Lower leg skin (tissue), 4 donors: ENCODE measurements at places on chromosomes 2 and 18. TPM values are rescaled to one million over a fixed set of nuclear protein-coding genes. Genes with fewer than 3 reads are reported as not detected.

DNA sequence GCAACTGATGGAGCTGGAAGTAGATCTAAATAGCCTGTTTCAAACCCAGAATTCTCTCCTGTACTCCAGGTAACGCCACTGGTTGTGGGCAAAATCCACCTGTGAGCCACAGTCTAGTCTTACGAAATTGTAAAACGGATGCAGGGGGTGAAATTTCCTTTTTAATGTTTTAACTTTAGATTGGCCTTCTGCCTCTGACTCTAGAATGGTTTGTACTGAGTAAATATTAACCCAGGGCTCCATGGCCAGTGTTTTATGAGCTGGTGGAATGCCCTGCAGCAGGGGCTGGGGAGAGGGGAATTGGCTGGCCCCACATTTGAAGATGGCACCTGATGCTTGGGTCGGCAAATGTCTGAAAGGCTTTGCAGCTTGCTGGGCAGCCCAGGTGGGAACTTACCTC, 156.6 kb downstream of the MYCN start:
- no peak for DNase-seq

GRCh38 chr2:88656690-88657089, 29.4 kb upstream of the EIF2AK3 start:
- no peak for DNase-seq

- no peak for DNase-seq
These were observed 547 bp downstream of the SLC35F5 start for GRCh38 chr2:113755835-113756354.

DNA sequence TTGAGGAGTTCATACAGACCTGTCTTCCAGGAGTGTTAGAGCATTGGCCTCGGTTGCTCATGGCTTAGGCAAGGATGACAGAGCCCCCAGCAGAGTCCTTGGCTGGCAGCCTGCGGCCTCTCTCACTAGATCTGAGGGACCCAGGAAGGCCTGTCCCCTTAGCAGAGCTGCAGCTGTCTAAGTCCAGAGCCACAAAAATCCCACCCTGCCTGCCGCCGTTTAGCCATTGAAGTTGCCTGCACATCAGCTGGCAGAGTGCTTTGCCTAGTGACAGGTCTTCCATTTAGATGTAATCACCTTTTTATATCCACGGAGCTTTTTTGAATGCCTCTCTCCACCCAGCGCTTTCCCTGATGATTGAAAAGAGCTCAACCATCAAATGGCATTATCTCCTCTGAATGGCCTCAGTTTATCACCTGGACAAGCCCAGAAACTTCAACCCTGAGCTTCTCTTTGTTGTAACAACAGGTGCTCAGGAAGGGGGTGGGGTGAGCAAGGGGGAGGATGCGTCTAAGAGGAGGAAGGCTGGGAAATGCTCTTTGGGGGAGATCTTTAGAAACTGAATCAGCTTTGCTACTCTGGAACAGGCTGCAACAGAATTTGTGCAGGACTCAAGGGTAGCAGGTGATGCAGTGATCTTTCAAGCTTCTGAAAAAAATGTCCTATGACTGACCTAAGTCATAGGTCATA, 71.9 kb downstream of the TNP1 start:
- DNase-seq: no peak

Gene NDUFAF7
- total RNA-seq: 15.3 TPM

Gene FECH
- 45.9 TPM for total RNA-seq

Gene CCBE1
- 3.2 TPM for total RNA-seq
